RWPE1 (cell line): ENCODE measurements at places on chromosomes 6 and 20.
A peak's percentile ranks its signal among the peaks of the same experiment; 100 is the strongest.

- peak; percentile 41 for DNase-seq
Observed at GRCh38 chr6:72624557-72625160, 2.8 kb downstream of the KCNQ5 start.

DNA sequence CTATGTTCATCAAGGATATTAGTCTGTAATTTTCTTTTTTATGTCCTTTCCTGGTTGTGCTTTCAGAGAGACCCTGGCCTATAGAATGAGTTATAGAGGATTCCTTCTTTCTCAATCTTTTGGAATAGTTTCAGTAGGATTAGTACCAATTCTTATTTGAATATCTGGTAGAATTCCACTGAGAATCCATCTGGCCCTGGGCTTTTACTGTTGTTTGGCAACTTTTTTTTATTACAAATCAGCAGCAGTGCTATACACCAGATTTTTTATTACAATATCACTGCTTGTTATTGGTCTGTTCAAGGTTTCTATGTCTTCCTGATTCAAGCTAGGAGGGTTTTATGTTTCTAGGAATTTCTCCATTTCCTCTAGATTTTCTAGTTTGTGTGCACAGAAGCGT lies 50.0 kb upstream of the NRSN1 start:
- no peak for DNase-seq

GRCh38 chr20:62232194-62232593 lies 6.1 kb upstream of the OSBPL2 start:
- DNase-seq: no peak

DNA sequence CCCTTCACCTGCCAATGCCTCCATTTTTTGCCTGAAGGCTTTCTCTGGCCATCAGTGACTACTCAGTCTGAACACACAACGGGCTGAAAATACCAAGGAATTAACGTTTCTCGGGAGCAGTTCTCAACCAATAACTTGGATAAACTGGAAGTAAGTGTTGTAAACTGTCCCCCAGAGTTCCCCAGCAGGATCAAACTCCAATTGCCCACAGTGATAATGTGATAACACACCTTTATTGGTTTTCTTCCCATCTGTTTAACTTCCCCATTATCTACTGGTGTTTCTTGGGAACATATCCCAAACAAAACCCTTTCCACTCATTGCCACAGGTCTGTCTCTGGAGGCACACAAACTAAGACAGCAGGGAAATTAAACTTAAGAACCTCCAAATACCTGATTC lies 21.8 kb upstream of the FAM135A start:
- no peak for DNase-seq

- no peak for DNase-seq
Observed at GRCh38 chr20:4708856-4709255, 12.9 kb upstream of the PRND start.

DNA sequence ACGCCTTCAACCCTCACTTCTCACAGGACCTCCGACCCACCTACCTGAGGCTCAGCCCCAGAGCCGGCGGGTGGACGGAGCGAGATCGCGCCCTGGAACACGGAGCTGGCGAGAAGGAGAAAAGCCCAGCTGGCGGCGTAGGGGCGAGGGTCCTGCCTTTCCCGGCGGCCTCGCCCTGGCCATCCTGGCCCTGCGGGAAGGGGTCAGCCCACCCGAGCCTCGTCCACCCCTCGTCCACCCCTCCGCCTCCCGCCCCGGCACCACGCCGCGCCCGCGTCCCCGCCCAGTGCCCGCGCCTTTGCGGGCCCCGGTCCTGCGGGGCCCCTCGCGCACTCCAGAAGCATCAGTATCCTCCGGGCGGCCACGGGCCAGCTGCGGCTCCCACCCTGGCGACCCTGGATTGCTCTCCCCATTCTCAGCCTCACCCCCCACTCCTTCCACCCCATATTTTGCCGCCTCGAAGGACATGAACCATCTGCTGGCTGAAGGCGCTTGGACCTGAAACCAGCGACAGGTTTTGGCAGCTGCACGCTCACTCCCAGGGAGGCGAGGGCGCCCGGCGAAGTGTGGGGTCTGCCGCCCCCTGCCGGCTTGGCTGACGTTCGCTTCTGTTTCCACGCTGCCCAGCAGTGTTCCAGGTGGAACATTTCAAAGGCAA lies 65.1 kb downstream of the PLG start:
- DNase-seq: peak; percentile 81

DNA sequence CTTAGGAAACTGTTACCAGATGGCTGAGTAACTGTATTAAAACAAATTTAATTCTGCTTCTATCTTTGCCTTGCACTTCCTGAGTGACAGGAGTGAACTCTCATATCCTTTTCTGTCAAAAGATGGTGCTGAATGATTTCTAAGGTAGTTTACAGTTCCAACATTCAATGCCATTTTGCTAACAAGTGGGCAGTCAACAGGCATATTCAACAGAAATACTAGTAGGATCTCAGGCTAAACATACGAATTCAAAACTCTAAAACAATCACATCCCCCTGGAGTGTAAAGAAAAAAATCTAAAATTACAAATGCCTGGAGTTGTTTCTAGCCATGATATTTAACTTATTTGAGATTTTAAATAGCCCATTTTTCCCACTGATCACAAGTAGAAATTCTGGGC lies 6.7 kb downstream of the PSMB9 start:
- no peak for DNase-seq

DNA sequence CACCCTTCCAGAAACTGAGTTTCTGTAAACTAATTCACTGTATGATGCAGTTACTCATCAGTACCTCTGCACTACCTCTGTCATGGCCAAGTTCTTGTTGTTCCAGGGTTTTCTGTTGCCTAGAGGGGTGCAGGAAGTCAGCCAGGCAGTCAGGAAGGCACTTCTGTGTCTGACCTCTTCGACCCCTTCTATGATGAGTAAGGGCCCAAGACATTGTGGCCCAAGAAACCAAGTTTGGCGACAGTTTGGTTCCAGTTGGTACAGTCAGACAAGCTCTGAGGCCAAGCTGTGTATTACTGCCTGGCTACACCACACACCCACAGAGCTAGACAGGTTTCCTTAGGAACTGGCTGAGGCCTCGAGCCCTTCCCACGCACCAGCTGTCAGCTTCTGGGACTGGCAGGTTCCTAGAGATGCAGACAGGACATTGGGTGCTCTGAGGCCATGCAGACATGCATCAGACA lies 41.2 kb downstream of the TRAF3IP2 start:
- no peak for DNase-seq

GRCh38 chr6:116313101-116313776 lies 33.5 kb upstream of the TSPYL1 start:
- no peak for DNase-seq

DNA sequence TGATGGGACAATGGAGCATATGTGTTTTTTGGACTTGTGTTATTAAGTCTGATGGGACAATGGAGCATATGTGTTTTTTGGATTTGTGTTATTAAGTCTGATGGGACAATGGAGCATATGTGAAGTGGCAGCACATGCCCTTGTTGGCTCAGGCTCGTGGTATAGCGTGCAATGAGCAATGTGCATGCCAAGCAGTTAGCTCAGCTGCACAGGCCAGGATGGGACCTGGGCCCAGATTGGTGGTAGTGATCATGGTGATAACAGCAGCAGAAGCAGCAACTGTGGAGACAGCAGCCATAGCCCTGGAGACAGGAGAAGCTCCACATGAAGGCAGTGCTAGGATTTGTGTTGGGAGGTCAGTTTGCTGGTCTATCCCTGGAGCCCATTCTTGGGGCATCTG lies 61.1 kb downstream of the IL20RA start:
- DNase-seq: no peak

GRCh38 chr6:47061309-47062300 lies 19.5 kb upstream of the ADGRF1 start:
- no peak for DNase-seq

DNA sequence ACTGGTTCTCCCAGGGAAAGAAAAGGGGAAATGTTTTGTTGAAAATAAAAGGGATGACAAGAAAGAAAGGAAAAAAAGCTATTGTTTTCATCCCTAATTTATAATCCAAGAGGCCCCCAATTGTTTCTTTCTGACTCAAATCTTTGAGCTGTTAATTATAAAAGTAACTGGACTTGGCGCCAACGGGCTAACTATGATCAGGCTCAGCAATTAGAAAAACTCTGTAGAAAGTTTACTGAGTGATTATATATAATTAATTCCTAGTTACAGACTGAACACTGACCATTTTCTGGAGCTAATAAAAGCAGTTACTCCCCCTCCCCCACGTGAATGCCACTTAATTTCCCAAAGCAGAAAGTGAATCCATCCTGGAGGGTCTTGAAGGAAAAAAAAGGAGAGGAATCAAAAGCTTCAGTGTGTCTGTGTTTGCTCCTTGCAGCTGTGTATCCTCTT lies 3.2 kb downstream of the ZMYND8 start:
- DNase-seq: no peak

- DNase-seq: peak; percentile 94
Observed at GRCh38 chr20:17568972-17569521, 828 bp upstream of the DSTN start.

DNA sequence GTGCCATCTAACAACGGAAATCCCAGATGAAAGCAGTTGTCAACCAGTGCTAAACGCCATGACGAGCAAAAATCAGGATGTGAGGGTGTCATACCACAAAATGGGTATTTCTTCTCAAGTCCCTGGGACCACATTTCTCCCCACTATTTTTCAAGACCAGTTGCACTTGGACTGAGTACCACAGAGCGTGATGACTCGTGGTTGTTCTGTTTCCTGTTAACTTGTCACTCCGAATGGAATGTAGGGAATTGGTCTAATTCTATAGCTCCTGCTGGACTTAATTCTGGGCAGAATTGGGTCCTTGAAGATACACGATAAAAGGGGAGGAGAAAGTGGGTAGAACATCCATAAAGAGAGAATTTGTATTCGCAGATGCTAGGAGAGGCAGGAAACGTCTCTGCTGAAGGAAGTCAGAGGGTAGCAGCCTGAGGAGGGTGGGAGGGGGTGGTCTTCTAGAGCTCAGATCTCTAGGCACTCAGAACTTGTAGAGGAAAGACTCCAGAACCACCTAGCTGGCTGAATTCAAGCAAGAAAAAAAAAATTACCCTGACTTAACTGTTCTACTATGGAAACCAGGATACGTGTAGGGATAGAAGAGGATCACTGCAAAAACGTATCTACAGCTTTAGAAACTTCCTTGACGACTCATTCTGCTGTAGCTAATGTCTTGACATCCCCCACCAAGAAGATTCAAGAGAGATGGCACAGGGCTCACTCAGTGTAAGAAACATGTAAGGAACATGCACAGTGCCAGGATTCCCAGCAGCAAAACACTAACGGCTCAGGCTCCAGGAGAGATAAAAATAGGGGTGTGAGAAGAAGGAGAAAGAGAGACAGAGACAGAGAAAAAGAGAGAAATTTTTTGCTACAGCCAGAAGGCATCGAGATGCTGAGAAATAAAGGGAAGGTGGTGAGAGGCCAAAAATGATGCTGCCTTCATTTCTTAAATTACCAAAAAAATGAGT lies 494.7 kb downstream of the CD83 start:
- DNase-seq: peak; percentile 8

GRCh38 chr6:147774856-147775255 lies 266.4 kb downstream of the SAMD5 start:
- DNase-seq: no peak

DNA sequence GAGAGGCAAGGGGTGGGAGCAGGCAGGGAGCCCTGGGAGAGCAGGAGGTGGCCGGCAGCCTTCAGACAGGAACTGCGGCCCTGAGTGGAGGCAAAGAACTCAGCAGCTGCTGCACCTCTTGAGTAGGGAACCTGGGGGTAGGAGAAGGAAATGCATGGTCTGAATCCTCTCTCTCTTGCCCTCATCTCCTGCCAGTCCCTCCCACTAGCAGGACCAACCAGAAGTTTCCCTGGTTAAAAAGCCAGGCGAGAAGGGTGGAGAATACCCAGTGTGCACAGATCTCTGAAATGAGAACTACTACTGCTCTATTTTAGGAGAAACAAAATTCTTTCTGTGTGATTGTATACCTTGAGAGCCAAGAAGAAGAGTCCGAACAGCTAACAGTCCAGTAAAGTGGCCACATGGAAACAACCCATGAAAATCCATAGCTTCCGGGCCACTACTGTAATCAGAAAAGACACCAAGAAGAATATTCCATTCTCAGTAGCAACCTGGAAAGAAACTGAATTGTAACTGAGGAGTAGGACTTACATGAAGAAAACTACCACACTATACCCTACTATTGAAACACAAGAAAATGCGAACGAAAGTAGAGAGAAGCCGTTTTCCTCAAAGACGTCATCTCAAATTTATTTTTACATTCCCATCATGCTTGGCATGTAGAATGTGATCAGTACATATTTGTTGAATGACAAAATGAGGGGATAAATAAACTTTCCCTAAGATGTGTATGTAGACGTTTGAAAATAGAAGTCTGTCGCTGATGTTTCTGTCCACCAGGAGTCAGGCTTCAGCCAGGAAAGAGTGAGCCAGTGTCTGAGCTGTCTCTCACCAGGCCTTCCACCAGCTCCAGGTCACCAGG lies 25.6 kb downstream of the WRNIP1 start:
- DNase-seq: peak; percentile 82

DNA sequence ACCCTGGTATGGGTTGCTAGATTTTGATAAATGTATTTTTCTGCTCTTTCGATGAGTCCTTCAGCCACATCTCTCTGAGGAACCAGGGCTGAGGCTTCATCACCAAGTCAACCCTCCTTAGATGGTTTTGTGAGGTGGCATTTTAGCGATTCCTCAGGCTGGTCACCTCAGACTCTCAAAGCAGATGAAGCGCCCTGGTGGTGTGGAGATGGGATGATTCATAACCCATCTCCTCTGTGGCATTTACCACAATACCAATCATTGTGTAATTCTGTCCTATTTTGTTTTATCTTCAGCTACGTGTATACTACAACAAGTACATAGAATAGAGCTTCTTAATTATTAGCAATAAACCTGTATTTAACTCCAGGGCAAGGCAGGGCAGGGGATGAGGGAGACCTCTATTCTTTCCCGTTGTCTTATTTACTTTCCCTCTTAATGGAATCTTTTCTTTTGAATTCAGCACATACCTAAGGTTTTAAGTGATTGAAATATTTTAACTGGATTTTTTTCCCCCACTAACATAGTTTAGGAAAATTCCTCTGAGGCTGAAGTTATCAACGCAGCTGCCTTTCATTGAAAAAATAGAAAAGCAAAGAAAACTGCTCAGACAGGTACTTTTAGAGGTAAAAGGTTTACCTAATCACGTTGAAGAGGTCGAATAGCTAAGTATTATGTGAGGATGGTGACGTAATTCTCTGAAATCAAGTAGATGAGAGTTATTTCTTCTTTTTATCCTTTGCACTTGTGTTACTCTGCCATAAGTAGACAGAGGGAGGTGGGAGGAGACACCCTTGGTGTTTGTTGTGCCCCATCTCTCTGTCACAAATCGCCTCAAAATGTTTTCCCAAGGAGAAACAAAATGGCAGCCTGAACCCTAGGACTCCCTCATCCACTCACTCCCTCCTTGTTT lies 57.4 kb upstream of the EDN3 start:
- no peak for DNase-seq

- DNase-seq: no peak
Observed at GRCh38 chr6:24642061-24642460, 3.9 kb downstream of the KIAA0319 start.

- DNase-seq: no peak
Observed at GRCh38 chr6:111683749-111684267, 78.1 kb upstream of the TRAF3IP2 start.

GRCh38 chr6:149935668-149936067 lies 6.1 kb upstream of the ULBP2 start:
- DNase-seq: no peak
